Fibroblast of skin of right quadriceps (primary cell): ENCODE measurements at places on chromosomes 16 and 17.

DNA sequence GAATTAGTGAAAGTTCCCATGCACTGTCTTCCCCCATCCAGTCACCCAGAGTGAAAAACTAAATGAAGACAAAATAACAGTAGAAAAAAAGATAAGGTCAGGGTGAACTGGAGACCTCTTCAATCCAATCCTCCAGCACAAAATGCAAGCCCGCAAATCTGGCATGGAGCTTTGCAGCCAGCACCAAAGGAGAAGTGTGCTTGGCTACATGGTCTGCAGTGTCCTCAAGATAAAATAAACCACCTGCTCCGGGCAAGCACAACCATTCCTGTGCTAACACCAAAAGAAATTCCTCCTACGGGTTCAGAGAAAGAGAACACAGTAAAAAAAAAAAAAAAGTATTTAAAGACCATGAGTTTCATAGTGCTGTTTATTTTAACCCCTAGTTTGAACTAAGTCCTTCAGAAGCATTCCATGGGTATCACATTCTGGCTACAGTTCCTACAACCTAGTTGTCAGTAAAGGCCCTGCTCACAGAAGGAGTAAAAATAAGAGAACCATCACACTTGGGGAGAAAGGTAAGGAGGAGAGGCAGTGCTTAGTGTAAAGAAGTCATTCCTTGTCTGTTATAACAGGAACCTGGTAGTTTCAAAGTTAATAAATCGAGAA lies 109.1 kb downstream of the GAS7 start:
- no peak for DNase-seq

DNA sequence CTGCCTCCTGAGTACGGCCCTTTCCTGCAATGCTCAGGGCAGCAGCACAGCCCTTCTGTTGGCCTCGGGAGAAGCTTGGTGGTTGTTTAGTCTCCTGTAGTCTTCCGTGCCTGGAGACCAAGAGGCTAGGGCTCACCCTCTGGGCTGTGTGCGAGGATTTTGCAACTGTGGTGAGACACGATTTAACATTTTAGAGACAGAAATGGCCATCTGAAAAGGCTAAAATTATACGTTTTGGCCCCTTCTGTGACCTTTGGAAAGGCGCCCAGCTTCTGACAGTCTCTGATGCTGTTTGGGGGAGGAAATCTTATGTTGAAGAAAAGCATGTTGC lies 33.1 kb downstream of the FOXL1 start:
- peak; percentile 37 for DNase-seq

DNA sequence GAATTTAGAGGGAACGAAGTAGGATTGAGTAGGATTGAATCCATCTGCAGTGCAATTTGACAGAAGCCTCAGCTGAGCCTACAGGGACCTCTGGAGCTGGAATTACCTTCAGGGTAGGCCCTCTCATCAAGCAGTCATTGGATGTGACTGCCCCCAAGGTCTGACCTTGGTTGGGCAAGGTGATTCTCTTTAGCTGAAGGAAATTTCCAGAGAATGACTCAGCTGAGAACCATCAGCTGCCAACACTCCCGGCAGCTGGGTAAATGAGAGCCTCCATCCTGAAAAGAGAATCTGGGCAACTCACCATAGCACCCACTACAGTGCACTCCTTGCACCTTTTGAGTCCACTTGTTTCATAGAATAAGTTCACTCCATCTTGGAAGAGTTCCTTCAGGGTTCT lies 113.5 kb upstream of the MED13 start:
- DNase-seq: no peak

DNA sequence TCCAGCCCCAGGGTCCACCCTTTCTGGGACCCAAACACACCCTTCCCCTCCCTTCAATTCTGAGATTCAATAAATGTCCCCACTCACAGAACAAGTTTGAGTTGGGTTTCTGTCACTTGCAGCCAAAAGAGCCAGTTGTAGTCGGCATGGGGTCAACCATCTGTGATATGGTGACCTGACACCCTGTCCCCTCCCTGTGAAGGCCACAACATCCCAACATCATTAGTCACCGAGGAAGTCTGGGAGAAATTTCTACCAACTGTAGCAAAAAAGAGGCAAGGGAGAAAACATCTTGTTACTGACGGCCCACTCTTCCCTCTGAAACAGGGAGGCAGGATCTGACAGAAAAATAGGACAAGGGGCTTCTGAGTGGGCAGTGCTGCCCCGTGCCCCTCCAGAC lies 638 bp upstream of the LYZL6 start:
- no peak for DNase-seq

DNA sequence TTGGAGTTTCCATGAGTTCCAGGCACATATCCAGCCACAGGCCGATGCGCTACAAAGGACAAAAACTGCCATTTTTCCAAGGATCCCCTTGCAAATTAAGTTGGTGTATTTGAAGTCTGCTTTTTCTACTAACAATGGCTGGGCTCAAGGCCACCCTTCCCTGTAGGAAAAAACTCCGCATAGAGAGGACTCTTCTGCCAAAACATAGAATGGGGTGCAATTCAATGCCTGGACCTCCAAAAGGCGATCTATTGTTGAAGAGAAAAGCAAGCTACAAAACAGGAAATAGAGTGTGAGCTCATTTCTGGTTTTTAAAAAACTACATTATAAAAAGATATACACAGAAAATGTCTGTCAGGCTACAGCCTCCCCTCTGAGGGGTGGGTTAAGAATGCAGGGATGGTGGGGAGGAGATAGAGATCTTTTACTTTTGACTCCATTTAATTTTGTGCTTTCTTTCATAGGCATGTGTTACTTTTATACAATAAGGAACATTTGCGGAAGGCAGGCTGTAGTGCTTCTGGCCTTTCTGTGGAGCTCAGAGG lies 22.9 kb upstream of the PRSS54 start:
- no peak for DNase-seq
